ENCODE measurements at places on chromosomes 2 and 18.

- no peak for DNase-seq
These were observed 44.4 kb upstream of the MBP start for GRCh38 chr18:77177009-77177408.

GRCh38 chr2:218012284-218012683, 9.5 kb upstream of the TNS1 start:
- DNase-seq: no peak

DNA sequence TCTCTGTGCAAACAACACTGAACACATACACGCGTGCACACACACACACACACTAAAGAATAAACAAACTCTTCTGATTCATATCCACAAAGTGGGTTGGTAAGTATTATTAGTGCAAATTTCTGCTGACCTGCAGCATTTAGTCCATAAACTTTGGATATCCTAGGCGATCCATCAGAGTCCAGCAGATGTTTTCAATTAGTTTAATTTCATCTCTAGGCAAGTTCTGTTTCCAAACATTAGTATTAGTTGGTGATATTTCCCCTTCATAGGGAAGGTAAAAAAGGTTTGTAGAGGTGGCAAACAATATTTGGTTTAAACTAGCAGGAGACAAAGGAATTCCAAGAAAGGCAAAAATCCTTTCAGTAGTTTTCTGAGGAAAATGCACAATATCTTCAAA, 5.7 kb downstream of the DSEL start:
- no peak for DNase-seq

DNA sequence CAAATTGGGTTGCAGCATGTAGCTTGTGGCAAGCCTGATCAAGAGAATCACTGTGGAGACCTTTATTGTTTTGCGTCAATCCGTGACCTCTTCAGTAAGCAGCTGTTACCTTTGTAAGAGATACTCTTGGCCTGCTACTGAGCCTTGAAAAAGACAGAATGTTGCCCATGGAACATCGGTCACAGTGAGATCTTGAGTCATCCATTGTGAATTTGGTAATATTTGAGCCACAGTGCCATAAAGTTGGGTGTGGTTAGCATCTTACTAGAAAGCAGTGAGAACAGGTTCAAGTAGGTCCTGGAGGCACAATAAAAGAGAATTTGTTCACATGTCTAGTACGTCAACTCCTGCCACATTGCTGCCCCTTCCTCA, 12.7 kb upstream of the EFR3B start:
- DNase-seq: no peak

DNA sequence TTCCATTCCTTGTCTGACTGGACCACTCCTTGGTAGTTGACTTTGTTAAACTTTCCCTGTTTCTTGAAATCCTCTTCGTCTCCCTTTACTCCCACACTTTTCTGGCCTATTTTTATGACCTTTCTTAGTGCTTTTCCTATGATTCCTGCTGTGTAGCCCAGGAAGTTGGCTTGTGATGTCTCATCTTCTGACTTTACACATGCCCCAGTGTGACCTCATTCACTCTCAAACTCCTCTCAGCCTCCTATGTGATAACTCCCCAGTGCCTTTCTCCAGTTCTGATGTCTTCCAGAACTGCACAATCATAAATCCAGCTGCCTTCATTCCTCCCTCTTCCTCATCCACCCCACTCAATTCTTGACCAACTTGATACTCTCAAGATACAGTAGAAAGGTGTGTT, 407.6 kb downstream of the TGIF1 start:
- DNase-seq: no peak

DNA sequence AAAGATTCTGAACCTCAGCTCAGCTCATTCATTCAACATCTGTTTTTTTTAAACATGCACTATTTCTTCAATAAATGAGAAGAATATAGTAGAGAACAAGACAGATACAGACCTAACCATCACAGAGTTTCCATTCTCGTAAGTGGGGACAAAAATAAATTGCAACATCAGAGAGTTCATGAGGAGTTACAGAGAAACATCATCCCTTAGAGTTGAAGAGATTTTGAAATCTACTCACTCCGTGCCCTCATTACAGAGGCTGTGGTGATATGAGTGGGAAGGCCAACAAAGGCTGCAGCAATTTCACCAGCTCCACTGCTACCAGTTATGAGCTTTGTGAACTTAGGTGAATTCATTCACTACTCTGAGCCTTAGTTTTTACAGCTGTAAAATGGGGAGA, 399.3 kb downstream of the BCL11A start:
- no peak for DNase-seq

DNA sequence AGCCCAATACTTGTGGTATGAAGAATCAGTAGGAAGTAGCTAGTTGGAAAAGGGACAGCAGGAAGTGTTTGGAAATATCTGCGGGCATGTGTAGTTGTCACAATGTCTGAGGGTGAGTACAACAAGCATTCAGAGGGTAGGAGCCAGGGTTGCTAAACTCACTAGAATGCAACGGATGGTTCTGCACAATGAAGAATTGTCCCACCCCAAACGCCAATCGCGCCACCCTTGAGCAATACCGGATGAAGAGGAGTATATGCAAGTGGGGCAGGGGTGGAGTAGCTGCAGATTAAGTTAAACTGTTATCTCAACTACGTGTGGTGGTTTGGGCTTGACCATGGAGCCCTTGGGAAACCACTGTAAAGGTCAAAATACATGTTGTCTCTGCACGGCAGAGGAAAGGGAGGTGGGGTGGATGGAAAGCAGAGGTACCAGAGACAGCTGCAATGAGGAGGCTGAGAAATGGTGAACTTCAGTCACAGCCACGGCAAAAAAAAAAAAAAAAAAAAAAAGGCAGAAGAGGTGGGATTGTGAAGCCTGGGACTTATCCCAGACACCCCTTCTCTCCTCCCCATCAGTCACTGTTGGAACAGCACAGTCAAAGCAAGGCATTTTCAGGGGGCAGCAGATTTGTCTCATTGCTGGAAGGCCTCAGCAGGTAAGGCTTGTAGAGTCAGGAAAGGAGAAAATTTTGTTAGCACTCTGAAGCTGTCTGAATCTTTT, 5.2 kb downstream of the CCL20 start:
- no peak for DNase-seq

DNA sequence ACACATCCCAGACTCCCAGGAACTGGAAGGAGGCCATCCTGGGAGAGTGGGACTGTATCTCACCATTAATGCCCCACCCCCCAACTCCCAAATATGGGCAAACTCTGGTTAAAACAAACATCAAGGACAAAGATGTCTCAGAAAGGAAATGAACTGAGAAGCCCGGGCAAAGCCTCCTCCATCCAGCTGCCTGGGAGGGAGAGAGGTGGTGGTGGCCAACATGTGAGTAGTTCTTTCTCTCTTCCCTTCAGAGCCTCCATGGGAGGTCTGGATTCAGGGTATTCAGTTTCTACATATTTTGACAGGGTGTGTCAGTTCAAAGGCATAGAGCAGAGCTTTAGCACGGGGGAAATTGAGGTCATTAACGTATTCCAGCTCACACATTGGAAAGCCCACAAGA, 57.5 kb downstream of the CXCR4 start:
- no peak for DNase-seq

DNA sequence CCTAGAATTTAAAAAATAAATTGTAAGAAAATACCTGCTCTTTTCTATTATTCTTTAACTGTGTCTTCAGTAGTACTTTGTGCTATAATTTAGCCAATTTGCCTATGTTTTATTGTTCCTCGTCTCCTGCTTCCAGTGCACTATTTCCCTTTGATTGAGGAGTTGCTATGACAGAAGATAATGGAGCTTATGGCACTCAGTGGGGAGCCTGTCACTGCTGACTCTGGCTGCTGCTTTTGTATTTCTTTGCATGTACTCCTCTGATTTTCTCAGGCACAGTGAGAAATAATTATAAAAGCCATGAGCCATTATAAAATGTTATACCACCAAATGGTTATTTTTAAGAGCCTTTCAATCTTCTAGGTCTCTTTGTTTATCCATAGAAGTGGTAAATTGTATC, 1310.8 kb upstream of the SLC39A10 start:
- DNase-seq: no peak

GRCh38 chr18:46518438-46518837, 138.6 kb downstream of the LOXHD1 start:
- DNase-seq: no peak

- no peak for DNase-seq
These were observed 148.2 kb upstream of the ITGA4 start for GRCh38 chr2:181308766-181309515.

DNA sequence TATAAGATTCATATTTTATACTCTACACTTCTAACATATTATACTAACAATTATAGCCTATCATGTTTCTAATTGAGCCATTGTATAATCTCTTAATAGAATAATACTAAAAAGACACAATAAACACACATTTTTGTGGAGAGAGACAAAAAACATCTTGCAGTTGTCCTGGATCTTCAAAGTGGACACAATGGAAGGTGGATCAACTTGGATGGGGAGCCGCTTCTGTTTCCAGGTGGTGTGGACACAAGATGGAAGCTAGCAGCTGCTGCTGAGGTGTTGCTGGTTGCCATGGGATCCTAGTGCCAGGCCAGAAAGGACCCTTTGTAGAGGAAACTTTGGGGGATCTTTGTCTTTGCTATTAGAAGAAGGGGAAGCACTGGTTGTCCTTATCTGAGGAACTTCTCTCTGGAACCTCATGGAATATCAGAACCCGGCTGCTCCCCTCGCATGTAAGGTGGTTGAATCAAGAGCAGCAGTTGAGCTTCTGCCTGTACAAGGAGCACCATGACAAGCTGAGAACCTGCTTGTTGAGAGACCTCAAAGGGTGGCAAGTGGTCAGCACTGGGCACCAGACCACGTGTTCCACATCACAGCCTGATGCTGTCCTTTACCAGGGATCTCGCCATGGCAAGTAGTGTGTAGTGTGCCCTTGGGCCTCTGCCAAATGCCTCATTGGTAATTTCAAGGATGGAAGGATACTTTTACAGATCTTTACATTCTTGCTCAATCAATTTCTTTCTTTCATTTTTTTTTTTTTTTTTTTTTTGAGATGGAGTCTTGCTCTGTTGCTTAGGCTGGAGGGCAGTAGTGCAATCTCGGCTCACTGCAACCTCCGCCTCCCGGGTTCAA, 232.2 kb downstream of the MYCN start:
- no peak for DNase-seq

DNA sequence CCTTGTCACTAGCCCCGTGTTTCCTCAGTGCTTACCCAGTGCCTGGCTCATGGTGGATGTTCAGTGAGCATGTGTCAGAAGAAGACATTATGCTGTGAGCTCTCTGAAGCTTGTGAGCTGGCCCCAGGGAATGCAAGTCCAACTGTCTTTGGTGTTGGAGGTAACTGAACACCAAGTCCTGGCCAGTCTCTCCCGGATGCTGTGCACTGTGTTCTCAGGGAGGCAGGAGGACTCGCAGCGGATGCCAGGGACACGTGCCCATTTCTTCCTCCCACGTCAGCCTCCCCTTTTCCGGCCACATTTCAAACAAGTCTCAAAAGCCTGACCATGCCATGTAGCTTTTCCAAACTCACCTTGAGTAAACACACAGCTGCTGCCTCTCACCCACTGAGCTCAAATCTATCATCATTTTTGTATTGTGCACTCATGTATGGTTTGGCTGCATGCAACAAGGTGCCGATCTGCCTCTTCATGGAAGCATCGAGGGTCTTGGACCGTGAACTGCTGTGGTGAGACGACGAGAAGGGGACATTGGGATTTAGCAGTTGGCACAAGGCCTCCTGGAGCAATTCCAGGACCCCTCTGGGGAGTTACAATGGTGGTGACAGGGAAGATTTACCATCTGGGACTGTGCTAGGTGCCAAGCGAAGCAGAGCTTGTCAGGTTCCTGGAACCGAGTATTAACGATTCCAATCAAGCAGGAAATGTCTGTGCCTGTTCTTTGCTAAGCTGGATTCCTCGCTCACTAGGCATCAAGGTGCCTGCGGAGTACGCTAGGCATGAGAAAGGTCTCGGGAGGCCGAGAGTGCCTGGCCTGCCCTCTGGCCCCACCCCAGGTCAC, 44.4 kb upstream of the MGAT4A start:
- DNase-seq: no peak

GRCh38 chr2:56232912-56233311, 49.1 kb downstream of the CCDC85A start:
- DNase-seq: no peak

DNA sequence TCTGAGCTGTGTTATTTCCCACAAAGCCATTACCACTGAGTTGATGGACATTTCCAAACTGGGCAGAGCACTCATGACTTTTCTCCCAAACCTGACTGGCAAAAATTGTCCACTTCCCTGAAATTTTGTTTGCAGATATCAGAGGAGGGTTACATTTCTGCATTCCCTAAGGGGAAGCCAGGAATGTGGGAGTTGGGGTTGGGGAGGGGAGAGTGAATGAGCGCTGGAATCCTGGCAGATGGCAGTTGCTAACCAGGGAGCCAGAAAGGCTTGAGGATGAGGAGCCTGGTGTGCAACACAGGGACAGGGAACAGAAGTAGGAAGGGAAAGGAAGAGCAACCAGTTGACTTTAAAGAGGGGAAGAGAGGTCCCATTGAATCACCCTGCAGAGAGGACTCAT, 14.0 kb upstream of the CCNYL1 start:
- DNase-seq: no peak

DNA sequence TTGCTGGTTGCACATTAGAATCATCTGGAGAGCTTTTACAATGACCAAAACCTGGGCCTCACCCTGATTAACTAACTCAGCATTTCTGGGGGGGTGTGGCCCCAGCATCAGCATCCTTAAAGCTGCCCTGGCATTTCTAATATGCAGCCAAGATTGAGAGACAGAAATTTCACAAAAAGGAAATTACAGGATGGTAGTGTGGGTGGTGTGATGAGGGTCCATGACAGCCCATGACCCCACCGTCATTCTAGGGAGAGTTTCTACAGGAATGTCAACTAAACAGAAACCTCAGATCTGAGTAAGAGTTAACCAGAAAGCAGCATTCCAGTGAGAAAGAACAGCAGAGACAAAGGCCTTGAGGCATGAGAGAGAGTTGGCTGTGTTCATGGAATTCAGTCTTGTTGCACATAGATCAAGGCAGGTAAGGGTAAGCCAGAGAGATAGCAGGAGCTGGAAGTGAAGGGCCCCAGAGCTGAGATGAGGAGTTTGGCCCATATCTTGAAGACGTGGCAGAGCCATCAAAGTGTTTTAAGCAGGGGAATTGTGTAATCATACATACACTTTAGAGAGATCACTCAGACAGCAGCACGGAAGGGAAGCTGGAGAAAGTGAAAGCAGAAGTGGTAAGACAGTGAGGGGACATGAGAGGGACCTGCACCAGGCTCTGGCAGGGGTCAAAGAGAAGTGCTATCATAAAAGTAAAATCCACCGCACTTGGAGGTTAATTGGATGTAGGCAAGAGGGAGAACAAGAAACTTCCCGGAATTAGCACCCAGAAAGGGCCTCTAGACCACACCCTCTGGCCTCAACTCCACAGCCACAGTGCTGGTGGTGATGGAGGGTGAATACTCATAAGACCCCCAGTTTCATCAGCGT, 7.8 kb upstream of the TRABD2A start:
- DNase-seq: no peak

DNA sequence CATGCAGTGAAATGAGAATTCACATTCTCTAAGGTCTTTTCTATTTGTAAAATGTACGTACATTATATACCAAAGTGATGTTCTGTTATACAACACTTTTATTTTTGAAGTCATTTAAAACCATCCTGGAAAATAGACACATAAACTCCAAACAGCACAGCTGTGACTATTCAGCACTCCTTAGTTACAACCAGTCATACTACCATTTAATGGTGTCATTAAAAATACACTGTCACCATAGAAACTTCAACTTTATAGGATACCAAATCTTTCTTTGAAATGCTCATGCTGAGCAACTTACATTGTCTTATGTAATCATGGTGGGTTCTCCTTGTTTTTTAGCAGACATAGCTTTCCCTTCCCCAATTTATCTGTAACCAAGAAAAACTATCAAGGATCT, 85.3 kb downstream of the METTL4 start:
- no peak for DNase-seq
